Endothelial cell of coronary artery (primary cell): ENCODE measurements at places on chromosomes 2 and 18. TPM values are rescaled to one million over a fixed set of nuclear protein-coding genes. Genes with fewer than 3 reads are reported as not detected.

Gene KLHL14
- total RNA-seq = not detected in 2 replicates

Gene CCDC121
- 1.3 and 1.5 TPM in 2 replicates for total RNA-seq

Gene CHRNA1
- 0.09 and 0.27 TPM in 2 replicates for total RNA-seq

Gene LRRC30
- not detected in 2 replicates for total RNA-seq

Gene PIEZO2
- 9.4 and 56.4 TPM in 2 replicates for total RNA-seq

Gene CYP27C1
- under 0.01 and 0.28 TPM in 2 replicates for total RNA-seq

Gene ZNF142
- total RNA-seq = 6.5 and 8.2 TPM in 2 replicates

Gene SLC5A7
- total RNA-seq = not detected in 2 replicates

Gene SNTG2
- total RNA-seq = not detected in 2 replicates

Gene MC5R
- not detected in 2 replicates for total RNA-seq

Gene CASP10
- 21.8 and 25.7 TPM in 2 replicates for total RNA-seq

Gene TUBB8B
- not detected in 2 replicates for total RNA-seq

Gene B3GNT2
- total RNA-seq = 20.2 and 29.9 TPM in 2 replicates

Gene ZSWIM2
- not detected in 2 replicates for total RNA-seq

Gene TCF23
- total RNA-seq = not detected in 2 replicates

Gene ERBB4
- under 0.01 and 0.28 TPM in 2 replicates for total RNA-seq
